Activated T-cell treated with anti-CD3 and anti-CD28 coated beads for 4 hours (primary cell): ENCODE measurements at places on chromosomes 2 and 18.

- DNase-seq: no peak
Measured at GRCh38 chr18:45761512-45762114, 37.6 kb downstream of the SLC14A1 start.

DNA sequence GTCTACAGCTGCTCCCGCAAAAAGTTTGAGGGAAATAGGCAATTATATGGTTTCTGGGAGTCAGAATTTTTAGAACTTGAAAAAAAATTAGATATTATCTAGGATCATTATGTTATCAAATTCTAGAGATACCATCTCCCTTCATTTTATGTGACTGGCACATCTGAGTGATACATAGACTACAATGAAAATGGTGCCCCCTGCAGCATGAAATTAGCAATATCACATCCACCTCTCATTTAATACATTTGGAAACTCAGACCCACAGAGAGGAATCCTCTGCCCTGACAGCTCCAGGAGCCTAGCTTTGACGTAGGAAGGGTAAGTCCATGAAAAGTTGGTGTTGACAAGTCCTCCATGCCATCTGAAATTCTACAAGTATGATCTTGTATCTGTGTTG is 381.6 kb downstream of the SUCLG1 start:
- no peak for DNase-seq

DNA sequence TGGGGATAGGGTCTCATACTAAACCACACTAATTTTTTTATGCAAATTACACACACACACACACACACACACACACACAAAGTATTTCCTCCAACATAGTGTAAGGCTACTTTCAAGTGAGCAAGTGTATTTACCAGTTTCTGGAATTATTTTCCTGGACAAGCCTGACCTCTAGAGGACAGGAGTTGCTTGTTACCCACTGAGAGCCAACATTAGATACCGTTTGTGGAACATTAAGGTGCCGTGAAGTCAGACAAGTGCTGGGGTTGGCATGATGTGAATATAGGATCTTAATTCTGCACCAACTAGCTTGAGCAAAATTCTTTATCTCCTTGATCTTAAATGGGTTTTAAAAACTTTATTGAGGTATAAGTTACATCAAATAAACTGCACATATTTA is 39.3 kb upstream of the SERPINB2 start:
- DNase-seq: no peak

GRCh38 chr2:241943961-241944575 is 74.5 kb downstream of the RTP5 start:
- DNase-seq: no peak

- DNase-seq: peak; percentile 52
Measured at GRCh38 chr2:30239308-30239985, 8.1 kb downstream of the LBH start.
